Nucleus accumbens (tissue), 56 donors: ENCODE measurements at places on chromosomes 7 and 10.

DNA sequence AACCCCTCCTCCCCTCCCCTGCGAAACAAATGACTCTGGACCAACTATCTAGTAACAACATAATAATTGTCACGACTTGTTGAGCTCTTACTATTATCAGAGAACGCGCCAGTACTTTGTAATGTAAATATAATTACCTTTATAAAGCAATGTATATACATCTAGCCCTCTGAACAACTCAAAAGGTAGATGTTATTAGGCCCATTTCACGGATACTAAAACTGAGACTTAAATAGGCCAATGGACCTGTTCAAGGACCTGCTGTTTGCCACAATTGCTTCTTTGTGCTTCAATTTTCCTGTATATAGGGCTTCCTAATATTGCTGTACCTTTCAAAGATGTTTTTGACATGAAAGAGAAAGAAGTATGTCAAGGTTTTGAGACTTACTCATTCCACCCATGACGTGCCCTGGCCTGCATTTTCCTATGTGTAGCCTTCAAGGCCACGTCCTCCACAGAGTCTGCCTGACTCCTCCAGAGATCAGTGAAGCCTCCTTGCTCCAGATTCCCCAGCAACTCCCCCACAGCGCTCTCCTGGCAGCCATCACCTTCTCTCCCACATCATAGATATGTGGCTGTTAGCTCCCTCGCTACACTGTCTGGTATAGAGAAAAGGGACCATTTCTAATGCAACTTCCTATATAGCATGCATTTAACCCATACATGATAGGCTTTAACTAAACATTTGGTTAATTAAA lies 156.6 kb downstream of the SKIDA1 start:
- no peak for DNase-seq

DNA sequence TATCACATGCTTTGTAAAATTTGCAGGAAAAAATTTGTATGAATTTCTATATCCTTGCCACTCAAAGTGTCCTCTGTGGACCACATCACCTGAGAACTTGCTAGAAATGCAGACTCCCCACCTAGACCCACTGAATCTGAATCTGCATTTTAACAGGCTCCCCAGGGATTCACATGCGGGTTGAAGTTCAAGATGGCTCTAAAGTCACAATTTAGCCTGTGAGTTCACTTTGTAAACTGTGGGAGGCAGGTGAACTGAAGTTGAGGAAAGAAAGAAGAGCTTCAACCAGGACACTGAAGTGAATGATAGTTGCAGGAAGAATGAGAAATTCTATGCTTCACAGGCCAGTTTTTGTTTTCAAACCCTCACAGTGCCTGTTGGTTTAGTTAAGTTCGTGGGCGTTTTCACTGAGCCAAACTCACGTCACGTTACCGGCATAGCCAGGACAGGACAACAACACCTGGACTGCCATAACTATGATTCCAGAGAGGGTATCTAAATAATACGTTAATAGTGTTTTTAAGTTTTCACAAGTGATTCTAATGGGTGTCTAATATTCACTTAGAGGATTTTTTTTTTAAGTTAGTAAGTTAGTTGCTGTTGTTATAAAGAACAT lies 240.0 kb downstream of the PHTF2 start:
- DNase-seq, result no peak

DNA sequence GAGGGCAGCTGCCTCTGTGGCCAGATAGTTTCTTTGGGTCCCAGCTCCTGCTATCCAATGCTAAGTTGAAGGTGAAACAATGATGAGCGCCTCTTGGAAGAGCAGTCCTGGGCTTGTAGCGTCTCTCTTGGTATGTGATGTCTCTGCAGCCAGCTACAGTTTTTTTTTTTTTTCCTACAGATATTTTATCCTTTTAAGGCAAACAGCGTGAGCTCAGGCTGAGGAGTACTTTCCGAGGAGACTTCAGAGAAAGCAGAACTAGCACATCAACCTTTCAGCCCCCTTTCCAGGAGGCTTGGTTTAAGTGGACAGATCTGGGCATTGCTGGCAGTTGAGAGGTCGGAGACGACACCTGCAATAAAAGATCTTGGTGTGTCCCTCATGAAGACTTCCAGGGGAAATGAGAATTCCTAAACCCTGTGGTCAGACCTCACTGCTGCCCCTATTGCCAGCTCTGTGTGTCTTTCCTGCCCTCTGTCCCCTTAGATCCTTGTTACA lies 9.1 kb downstream of the PRKG1 start:
- no peak for DNase-seq

DNA sequence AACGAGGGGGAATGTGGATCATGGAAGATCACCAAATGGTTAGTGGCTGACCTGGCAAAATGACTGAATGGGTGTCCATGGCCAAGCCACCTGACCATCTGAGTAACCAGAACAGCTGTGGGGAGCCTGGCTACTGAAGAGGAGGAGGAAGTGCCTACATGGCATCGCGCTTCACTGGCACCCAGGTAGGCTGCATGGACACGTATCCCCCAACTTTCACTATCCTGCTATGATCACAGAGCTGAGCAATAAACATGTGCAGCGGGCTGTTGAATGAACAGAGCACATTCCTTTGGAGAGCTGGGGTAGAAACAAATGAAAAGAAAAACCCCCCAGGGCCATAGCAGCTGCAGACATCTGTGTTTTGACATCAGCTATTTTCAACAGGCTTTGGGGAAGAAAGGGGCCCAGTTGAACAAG lies 6.5 kb downstream of the AKR1B1 start:
- no peak for DNase-seq

- DNase-seq, result no peak
Observed at GRCh38 chr10:51716981-51717380, 17.6 kb upstream of the CSTF2T start.

DNA sequence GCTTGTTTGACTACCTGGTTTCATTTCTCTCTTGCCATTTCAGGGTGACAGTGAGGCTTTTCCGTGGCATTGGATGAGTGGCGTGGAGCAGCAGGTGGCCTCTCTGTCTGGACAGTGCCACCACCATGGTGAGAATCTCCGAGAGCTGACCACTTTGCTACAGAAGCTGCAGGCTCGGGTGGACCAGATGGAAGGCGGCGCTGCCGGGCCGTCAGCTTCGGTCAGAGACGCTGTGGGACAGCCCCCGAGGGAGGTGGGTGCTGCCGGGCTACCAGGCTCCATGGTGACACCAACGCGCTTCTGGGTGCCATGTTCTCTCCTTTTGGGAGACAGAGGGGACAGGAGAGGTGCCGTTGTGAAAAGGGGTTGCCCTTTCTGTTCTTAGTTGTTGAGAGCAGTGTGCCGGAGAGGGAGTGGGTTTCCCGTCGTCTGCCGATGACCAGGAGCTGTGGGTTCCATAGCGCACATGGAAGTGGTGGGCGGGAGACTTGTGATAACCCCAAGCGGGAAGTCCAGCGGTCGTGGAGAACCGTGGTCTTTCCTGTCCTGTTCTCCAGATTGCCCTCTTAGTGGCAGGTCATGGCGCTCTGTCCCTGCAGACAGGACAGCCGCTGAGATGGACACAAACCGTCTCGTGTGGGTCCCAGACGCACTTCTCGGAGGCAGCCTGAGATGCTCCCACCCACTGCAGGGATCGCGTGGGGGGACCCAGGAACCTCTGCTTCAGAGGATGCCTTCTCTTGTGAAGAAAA lies 21.3 kb downstream of the SUN1 start:
- no peak for DNase-seq

- DNase-seq, result no peak
Observed at GRCh38 chr7:104536956-104537355, 208.6 kb downstream of the LHFPL3 start.

DNA sequence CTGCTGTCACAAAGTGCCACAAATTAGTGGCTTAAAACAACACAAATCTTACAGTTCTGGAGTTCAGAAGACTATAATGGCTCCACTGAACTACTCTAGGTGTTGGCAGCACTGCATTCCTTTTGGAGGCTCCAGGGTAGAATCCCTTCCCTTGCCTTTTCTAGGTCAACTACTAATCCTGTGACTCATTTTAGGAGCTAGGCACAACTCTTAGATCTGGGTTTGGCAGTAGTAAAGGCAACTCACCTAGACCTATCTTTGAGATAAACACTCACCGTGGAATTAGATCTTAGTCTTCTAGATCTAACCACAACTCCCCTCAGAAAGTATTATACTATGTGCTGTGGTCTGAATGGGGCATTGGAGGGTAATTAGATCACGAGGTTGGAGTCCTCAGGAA lies 60.4 kb downstream of the ANKIB1 start:
- no peak for DNase-seq

DNA sequence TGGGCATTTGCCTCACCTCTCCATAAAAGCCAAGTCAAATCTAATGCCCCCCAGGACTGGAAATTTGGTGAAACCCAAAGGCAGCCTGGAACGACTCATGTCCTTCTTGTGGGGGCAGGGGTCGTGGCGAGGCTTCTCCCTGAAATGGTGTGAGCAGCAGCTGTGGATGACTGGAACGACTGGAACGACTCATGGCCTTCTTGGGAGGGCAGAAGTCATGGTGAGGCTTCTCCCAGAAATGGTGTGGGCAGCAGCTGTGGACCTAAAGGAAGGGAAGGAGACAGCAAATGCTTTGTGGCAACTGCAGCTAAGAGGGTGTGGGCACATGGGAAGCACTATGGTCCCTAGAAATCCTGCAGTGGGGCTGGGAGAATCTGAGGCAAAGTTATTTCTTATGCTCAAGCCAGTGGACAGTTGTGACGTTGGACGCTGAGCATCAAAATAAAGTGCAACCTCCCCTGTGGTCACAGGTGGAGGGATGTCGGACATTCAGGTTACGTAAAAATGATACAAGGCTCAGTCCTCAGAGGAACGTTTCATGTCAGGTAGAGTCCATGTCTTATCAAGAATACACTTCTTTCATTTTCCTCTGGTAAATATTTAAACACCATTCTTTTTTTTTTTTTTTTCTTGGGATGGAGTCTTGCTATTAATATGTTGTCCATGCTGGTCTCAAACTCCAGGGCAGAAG lies 107.0 kb upstream of the KIF5B start:
- DNase-seq, result no peak

GRCh38 chr7:92061154-92061553 lies 73.1 kb downstream of the CYP51A1 start:
- no peak for DNase-seq

DNA sequence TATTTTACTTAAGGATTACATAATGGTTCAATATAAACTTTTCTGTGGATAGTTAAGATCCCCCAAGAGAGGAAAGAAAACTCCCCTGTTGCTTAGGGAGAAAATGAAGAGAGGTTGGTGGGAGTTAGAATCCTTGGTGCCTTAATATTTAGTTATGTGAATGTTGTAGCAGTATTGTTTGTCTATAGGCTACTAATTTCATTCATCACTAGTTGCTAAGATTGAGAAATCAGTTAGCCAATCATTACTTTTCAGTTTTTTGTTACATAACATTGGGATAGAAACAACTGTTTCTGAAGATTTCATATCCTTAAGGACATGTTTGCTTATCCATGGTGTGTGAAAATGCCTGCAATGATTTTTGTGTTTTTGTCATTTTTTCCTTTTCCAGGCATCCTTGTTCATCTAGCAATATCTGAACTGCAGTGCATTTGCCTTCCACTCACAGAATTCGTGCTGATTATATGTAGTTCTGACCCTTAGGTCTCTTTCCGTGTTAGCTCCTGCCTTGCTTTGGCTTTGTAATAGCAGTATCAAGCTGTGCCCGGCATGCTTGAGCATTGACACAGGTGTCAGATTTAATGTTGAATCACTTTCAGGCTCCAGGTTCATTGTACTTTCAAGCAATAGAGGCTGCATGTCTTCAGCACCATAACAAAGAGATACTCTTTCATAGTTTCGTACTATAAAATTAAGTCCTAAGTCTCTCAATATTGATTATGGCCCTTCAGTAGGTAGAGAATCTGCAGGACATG lies 85.0 kb downstream of the PODXL start:
- no peak for DNase-seq

DNA sequence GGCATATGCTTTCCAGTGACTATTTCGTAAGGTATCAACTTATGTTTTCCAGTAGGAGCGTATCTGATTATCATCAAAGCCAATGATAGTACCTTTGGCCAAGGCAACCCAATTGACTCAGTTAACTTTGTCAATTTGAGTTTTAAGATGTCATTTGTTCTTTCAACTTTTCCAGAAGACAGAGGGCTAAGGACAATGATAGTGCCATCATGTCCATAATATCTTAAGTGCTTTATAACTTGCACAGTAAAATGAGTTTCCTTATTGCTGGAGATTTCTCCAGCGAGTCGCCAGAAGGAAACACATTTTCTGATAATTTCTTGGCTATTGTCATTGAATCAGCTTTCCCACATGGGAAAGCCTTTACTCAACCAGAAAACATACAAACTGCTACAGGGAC lies 35.0 kb downstream of the ANTXRL start:
- DNase-seq, result no peak

DNA sequence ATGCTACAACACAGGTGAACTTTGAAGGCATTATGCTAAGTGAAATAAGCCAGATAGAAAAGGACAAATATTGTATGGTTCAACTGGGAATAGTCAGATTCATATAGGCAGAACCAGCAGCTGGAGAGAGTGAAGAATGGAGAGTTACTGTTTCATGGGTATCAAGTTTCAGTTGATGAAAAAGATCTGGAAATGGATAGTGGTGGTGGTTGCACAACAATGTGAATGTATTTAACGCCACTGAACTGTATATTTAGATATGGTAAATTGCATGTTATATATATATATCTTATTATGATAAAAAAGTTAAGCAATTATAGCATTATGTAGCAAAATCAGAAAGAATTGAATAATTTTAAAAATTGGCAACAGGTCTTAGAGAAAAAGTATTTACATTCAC lies 3.9 kb downstream of the LMBR1 start:
- no peak for DNase-seq

- DNase-seq, result no peak
Observed at GRCh38 chr10:119520283-119520682, 22.2 kb downstream of the RGS10 start.

GRCh38 chr7:157152391-157152937 lies 13.7 kb downstream of the UBE3C start:
- no peak for DNase-seq

- no peak for DNase-seq
Observed at GRCh38 chr7:99762680-99763327, 21.2 kb downstream of the CYP3A4 start.

DNA sequence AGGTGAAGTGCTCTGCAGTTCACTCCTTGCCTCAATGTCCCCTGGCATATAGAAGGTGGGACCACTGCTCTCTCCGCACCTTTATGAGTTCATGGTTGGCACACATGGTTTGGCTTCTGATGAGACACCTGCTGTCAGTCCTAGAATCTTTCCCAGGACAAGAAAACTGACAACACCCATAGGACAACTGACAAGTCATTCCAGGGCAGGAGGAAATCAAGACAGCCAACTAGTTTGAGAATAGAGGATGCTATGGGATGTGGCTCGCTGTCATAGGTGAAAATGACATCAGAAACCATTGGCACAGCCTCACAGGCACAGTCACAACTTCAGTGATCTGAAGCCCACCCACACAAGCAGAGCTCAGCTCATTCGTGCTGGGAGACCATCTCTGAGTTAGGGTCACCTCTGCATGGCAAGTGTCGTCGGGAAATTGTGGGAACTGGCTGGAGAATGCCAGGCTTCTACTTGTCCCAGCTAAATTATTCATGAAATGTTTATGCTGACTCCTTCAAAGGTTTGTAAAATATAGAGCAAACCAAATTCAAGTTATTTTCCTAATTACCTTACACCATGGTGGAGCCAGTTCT lies 762.4 kb downstream of the GRID1 start:
- DNase-seq, result no peak
